Right kidney (tissue), 9 donors: ENCODE measurements at places on chromosomes 4 and X.
A peak's percentile ranks its signal among the peaks of the same experiment; 100 is the strongest.

GRCh38 chr4:31474221-31474620 lies 754.1 kb downstream of the PCDH7 start:
- no peak for DNase-seq

GRCh38 chr4:85929961-85930665 lies 429.7 kb downstream of the MAPK10 start:
- DNase-seq = peak; percentile 72

- peak; percentile 44 for DNase-seq
Measured at GRCh38 chr4:123976285-123976684, 579.7 kb downstream of the SPRY1 start.

- no peak for DNase-seq
Measured at GRCh38 chrX:100895365-100896075, 21.4 kb upstream of the NOX1 start.

DNA sequence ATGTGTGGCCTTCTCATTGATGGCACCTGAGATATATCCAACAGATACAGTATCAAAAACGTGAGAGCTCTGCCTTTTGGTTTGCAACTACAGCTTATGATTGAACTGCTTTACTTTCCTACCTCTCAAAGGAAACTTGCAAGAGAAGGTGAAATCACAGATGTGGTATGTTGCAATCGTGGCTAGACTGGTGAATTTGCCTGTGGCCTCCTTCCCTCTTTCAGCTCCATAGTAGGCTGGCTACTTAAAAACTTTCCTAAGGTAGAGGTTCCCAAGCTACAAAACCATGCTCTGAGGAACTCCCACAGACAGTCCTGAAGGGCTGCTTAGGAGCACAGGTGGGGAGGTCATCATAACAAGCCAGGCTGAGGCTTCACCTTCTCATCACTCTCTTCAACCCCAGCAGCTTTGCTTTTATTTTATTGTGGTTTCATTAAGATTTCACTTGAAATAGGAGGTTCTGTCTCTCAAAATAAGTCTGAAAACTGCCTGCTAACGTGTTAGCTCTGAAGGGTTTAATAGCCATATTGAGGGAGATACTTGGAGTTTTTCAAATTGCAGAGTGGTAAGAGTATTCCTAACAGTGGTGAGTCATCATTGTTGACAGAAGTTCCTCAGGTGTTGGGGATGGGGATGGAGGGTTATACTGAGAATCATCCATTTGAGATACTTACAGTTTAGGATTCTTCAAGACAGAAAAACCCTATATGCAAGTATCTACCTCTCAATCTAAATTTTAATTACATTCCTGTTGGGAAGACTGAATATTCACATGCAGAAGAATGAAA lies 93.5 kb upstream of the UCP1 start:
- no peak for DNase-seq

DNA sequence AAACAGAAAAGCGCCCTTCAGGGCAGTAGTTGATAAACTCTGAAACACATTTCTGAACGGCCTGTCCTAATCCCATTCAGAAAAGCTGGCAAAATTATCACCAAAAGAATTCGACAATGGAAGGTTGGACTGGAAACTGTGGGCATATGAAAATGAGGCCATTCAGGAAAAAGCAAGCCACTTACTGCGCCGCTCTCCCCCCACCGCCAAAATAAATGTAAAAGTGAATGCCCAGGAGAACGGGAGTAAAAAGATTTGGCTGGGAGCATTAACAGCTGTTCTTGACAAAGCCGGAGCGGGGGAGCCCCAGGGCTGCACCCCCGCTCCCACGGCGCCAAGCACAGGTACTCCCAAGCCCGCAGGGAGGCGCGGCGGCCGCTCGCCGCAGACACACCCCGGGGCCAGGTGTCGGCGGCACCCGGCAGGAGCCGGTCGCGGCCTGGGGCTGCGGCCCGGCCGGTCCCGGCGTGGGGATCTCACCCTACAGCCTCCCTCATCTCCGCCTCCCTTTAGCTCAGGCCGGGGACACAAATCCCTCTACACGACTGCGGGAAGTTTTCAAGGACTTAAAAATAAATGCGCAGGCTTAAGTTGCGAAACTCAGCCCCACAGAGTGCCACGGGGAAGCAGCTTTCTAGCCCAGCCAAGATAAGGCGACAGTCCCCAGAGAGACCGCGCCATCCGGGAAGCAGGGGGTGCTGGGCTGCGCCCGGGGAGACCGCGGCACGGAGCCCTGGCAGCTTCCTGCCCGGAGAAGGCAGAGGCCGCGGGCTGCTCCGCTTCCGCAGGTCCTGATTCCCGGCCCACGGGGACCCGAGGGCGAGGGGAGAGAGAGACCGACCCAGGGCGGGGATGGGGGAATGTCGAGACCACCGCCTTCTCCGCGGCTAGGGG lies 593 bp downstream of the SH3RF1 start:
- DNase-seq = peak; percentile 95
